ENCODE measurements at places on chromosomes 13 and 19. TPM values are rescaled to one million over a fixed set of nuclear protein-coding genes. Genes with fewer than 3 reads are reported as not detected.

The ISYNA1 gene
- 49.5 TPM for total RNA-seq

DNA sequence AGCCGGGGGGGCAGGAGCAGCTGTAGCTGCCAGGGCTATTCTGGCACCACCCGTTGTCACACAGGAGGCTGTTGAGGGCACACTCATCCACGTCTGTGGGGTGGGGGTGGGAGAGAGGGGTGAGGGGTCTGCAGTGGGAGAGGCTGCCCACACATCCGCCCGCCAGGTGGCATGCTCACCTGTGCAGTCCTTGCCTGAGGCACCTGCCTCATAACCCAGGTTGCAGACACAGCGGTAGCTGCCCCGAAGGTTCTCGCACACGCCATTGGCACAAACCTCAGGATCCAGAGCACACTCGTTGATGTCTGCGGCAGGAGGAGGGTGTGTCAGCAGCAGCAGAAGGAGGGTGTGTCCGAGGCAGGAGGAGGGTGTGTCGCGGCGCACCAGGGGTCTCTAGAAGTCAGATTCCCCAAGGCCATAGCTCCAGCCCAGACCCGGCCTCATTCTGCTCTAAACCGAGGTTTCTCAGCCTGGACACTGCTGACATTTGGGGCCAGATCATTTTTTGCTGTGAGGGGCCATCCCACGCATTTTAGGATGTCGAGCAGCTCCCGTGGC lies 20.3 kb downstream of the FBN3 start:
- no peak for DNase-seq

DNA sequence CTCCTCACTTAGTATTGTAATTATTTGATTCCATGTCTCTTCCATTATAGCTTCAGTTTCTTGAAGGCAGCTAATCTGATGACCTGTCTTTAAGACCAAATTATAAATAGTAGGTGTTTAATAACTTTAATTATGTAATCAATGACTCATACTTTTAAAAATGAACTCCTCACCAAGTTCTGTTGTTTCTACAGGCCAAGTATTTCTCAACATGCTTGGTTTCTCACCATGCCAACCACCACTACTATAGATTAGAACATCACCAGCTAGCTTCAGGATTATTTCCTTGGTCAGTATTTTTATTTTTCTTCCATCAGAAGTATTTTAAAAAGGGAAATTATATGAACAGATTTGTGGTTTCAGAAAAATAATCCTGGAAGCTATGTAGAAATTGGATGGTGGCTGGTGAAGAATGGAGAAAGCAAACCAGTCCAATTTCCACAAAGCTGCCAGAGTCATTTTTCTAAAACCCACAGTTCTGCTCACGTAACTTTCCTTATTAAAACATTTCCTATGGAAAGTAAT lies 237.7 kb upstream of the DACH1 start:
- no peak for DNase-seq

DNA sequence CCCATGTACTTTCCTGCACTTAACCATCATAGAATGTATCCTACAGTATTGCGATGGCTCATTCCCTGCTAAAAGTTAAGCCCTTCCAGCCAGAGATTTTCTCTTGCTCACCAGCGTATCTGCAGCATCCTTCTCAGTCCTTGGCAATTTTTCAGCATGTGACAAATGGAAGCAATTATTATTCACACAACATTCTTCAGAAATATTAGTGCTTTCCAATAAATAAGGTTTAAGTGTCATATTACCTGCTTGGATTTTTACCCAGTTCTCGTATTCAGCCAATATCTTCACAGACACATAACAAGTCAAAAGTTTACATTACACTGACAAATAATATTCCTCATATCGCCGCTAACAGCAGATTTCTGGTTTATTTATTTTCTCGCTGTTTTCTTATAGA lies 82.3 kb downstream of the POU4F1 start:
- no peak for DNase-seq

- no peak for DNase-seq
These were observed 38.7 kb upstream of the FLT1 start for GRCh38 chr13:28533441-28534166.

All from tibial nerve (tissue), 4 donors.